ENCODE measurements at places on chromosomes 5 and 9.

DNA sequence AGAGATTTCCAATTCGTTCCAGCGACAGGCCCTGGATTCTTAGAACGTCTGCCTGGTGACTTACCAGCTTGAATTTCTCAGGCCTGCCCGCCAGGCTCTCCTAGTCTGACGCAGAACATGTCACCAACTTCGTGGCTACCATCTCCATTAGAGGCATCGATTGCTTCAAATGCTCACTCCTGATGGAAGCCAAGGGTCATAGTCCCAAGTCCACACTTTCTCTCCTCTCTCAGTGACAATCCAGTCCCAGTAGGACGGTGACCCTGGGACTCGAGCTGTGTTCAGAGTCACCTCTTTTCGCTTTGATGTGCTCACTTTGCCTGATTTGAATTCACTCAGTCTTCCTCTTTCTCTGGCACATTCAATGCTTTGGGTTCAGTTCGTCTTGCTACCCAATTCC is 94.8 kb downstream of the GADD45G start:
- DNase-seq = no peak

- no peak for DNase-seq
Measured at GRCh38 chr9:134724202-134724911, 82.8 kb downstream of the COL5A1 start.

GRCh38 chr9:121985792-121986494 is 107.2 kb downstream of the TTLL11 start:
- DNase-seq = no peak

DNA sequence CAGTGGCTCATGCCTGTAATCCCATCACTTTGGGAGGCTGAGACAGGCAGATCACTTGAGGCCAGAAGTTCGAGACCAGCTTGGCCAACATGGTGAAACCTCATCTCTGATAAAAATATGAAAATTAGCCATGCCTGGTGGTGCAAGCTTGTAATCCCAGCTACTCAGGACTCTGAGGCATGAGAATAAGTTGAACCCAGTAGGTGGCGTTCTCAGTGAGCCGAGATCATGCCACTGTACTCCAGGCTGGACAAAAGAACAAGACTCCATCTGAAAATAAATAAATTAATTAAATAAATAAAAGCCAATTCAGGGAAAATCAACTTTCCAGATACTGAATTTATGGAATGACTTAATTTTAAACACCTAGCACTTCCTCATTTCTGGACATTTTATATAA is 1722.1 kb downstream of the MAT2B start:
- no peak for DNase-seq

DNA sequence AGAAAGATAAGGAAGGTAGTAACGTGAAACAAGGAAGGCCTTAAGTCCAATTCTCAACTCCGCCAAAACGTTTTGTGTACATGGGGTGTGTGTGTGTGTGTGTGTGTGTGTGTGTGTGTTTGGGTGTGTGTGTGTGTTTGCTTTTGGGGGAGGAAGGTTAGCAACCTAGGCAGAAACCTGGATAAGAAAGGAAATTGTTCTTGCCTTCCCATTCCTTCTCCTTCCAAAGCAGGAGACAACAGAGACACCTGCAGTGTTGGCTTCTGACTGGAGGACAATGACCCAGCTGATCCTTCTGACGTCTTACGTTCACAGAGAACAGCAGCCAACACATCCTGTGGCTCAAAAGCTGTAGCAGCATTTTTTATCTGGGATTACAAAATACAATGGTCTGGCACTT is 4.1 kb upstream of the CCNG1 start:
- DNase-seq = no peak

Data from activated CD8-positive, alpha-beta memory T cell treated with anti-CD3 and anti-CD28 coated beads, Interleukin-2, amount 10 ng/mL, durations not matched to agents 7 days and 5 days (primary cell).